ENCODE measurements at places on chromosomes 3 and 15.

- no peak for DNase-seq
Measured at GRCh38 chr15:51367322-51367976, 26.0 kb downstream of the GLDN start.

GRCh38 chr15:48317221-48317620 lies 14.0 kb upstream of the DUT start:
- no peak for DNase-seq

- peak; percentile 78 for DNase-seq
Measured at GRCh38 chr3:183428447-183429211, at the start of gene MCF2L2. MCF2L2 (minus strand) TSS chr3:183428619; CDS start chr3:183427977, 642 bp downstream.

DNA sequence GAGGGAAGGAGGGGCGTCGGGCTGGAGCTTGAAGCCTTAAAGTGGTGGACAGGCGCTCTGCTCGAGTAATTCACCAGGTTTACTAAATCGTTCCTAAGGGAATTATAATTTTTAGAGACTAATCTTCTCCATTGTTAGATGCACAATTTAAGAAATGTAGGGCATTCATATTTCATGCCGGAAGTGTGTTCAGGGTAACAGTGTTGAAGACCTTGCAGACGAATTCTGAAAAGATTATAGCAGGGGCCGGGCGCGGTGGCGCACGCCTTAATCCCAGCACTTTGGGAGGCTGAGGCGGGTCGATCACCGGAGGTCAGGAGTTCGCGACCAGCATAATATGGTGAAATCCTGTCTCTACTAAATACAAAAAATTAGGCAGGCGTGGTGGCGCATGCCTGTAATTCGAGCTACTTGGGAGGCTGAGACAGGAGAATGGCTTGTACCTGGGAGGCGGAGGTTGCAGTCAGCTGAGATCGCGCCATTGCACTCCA lies 365 bp upstream of the GTF2A2 start:
- no peak for DNase-seq

GRCh38 chr15:94033014-94033682 lies 198.2 kb upstream of the MCTP2 start:
- DNase-seq = no peak

DNA sequence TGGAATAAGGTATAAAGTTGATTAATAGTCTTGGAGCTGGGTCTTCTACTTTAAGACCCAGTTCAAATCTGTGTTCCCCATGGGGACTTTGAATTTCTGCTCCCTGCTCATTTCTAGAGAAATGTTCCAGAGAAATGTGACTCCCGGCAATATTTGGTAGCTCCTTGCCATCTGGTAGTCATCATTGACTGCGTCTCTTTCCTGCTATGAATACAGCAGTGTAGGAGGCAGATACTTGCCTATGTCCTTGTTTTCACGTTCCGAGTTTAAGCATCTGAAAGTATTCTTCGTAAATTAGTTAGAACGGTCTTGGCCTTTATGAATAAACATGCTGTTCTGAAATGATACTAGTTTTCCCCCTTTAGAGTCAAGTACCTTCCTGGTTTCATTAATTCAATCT lies 352.9 kb downstream of the PTPRG start:
- no peak for DNase-seq

DNA sequence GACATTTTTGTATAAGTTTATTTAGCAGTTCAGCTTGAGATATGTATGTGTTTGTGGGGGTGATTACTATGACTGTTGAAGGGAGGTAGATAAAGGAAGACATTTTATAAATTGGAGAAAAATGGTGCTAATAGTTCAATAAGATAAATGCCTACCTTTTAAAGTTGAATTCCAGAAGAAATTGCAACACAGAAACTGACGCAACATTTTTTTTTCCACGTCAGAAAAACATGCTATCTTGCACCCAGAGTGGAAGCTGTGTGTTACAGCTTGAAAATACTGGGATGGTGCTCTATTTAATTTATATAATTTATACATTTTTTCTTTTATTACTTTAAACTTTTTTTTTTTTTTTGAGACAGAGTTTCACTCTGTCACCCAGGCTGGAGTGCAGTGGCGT lies 171.7 kb downstream of the WNT5A start:
- no peak for DNase-seq

GRCh38 chr15:81101894-81102815 lies 31.9 kb upstream of the CFAP161 start:
- no peak for DNase-seq

DNA sequence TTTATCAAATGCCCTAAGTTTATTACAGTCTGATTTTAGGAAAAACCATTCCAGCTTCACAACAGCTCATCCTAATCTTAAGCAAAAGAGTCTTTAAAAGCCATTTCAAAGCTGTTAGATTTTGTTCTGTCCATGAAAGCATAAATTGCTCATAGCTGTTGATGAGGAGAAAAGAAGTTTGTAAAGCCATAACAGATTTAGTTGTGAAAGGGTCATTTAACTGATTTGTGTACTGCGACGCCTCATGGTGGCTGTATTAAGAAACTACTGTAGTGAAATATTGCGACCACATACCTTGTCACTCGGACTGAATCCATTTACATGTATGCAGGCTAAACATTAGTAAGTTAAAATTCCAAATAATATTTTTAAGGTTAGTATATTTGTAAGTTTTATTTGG lies 20.9 kb downstream of the BBX start:
- peak; percentile 21 for DNase-seq

GRCh38 chr3:145698250-145698649 lies 462.7 kb downstream of the PLOD2 start:
- no peak for DNase-seq

DNA sequence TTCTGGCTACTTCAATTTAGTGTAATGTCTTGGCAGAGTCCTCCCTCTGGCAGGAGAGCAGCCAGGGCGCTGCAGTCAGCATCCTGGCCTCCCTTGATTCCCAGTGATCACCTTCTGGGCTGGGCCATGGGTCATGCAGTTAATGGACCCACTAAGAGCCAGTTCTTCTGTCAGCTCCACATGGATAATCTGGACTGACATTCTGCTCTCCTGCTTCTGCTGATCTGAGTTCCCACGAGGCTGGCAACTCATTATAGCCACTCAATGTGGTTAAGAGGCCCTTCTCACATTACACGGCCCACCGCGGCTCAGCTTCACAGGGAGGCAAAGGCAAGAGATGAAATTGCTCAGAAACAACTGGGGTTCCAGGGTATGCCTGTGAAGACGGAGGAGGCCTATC lies 94.0 kb downstream of the WDR76 start:
- no peak for DNase-seq

All from CD4-positive, alpha-beta T cell treated with Interleukin-12 subunit alpha and Interleukin-12 subunit beta, for 1 hour (primary cell).